ENCODE measurements at places on chromosomes 7 and 10.
A peak's percentile ranks its signal among the peaks of the same experiment; 100 is the strongest.

GRCh38 chr10:80646366-80646765, 108.7 kb downstream of the SH2D4B start:
- no peak for DNase-seq

- no peak for DNase-seq
These were observed 106.2 kb downstream of the ABCC2 start for GRCh38 chr10:99888622-99889021.

GRCh38 chr7:128875523-128875948, 12.9 kb downstream of the ATP6V1F start:
- no peak for DNase-seq

- DNase-seq = no peak
These were observed 53.3 kb upstream of the CTBP2 start for GRCh38 chr10:125213541-125214282.

GRCh38 chr7:92092210-92092609, 42.1 kb downstream of the CYP51A1 start:
- DNase-seq = no peak

- DNase-seq = no peak
These were observed 30.9 kb upstream of the VDAC2 start for GRCh38 chr10:75179657-75180177.

DNA sequence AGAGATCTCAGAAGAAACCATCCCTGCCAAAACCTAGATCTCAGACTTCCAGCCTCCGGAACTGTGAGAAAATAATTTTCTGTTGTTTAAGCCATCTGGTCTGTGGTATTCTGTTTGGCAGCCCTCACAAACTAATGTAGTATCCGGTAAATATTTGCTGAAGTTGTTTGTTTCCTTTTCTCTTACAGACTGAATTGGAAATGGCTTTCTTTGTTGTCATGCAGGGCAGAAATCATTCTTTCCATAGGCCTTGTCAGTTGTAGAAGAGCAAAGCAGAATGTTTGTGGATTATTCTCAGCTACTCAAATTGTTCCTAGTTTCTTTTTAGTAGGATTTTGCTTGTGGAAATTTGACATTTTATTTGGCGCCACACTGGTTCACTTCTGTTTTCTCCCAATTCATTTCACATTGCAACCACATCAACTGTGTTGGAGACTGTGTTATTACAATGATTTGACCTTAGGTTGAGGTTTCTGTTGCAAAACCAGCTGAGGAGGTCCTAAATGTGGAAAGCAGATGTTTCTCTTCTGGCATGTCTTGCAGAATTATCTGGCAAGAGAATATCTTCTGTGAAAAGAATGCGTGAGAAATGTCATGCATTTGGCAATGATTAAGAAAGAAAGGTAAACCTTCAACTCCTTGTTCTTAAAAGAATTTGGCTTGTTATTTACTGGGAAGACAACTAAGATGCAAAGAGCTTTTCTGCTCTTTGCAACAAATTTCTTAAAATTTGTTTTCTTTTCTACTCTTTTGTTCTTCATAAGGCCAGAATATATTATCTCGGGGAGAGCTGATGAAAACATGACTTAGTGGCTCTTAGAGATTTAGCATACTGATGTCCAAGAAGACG, 25.8 kb downstream of the ACTA2 start:
- DNase-seq = no peak

GRCh38 chr10:59177031-59177797, 771 bp downstream of the PHYHIPL start:
- DNase-seq = no peak

GRCh38 chr7:75915416-75916156, 631 bp downstream of the POR start:
- DNase-seq = peak; percentile 49

DNA sequence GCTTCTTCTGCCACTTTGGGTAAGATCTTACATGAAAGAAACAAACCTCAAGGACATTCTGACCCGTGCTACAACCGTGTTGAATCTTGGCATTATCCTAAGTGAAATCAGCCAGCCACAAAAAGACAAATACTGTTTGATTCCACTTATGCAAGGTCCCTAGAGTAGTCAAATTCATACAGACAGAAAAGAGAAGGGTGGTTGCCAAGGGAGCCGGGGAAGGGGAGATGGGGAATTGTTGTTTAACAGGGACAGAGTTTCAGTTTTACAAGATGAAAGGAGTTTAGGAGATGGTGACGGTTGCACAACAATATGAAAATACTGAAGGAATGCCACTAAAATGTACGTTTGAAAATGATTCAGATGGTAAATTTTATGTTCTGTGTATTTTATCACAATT, 12.2 kb upstream of the CLEC2L start:
- DNase-seq = no peak

- DNase-seq = no peak
These were observed 9.1 kb downstream of the PTER start for GRCh38 chr10:16445770-16446469.

DNA sequence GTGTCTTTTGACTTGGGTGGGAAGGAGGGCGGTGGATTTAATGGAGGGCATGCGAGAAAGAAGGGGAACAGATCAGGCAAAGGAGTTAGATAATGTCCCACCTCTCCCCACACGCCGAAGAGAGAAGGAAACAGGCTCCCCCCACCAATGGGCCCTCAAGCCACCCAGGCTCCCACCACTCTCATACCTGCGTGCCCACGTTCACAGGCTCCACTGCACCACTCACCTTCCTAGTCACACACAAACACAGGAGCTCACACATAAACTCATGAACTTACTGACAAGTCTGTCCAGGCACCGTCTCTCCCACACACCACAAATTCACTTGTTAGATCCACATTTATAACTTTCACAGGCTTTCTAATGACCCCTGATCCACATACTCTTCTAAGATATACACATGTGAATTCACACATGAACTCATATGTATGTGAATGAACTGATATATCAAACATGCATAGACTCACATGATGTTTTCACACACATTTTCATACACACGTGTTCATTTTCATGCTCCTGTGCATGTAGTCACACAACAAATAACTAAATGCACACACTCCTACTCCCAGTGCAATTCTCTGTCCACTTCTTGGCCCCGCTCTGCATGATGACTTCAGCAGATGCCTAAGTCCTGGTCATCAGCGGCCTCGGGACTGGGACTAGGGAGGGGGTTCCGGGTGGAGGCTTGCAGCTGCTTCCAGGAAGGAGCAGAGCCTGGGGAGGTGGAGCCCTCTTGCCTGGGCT, 1.5 kb downstream of the LZTS2 start:
- peak; percentile 24 for DNase-seq

DNA sequence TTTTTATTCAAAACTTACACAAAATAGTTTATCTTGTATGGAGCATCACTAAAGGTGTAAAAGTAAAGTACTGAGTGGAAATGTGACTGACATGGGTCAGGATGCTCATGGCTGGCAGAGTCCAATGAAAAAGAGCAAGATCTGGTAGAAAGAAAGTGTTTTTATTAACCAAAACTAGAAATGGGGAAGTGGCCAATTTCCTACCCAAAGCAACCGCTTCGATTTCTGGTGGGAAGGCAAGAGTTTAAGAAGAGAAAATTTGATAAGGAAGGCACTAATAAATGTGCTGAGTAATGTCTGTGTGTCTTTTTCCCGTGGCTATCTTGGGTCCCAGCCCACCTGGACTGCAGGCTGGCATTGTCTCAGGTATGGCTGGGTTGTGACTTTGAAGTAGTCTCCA, 277.7 kb downstream of the ANKRD7 start:
- no peak for DNase-seq

- DNase-seq = no peak
These were observed 4.1 kb upstream of the NACAD start for GRCh38 chr7:45092931-45093235.

GRCh38 chr10:113480851-113481502, 71.9 kb upstream of the HABP2 start:
- DNase-seq = no peak

- DNase-seq = no peak
These were observed 289.0 kb upstream of the PHYHIPL start for GRCh38 chr10:58887474-58887873.

All from erythroblast (primary cell).